ENCODE measurements at places on chromosomes 5 and 9.

DNA sequence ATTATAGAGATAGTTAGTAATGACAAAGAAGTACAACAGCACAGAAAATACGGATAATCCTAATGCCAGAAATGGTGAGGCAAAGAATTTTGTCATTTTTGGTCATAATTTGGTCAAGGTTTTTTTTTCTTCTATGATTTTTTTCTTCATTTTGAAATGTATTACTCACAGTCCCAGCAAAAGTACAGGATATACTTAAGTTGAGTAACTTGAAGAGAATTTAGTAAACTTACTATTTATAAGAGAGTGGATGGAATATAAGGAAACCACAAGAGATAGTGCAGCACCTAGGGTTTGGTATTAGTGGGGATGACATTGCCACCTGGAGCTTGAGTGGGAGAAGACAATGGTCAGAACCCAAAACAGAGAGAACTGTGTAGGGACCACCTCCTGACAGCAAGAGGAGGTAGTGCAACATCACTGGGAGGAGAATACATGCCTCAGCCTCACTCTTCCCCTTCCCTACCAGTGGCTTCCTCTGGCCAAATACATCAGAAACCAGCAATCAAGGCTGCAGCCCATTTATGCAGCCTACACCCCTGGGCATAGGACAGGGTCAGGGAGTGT is 434.5 kb upstream of the TRPC7 start:
- no peak for DNase-seq
- H3K36me3 ChIP-seq: no peaks in the 10 kb centered on the region
- H3K4me1 ChIP-seq: no peaks in the 10 kb centered on the region
- H3K4me3 ChIP-seq: no peak overlapping the region
- no peak overlapping the region for H3K27ac ChIP-seq

GRCh38 chr5:60403343-60404006 is 296.5 kb downstream of the DEPDC1B start:
- no peaks in the 10 kb centered on the region for H3K4me1 ChIP-seq
- no peak for DNase-seq
- no peaks in the 10 kb centered on the region for H3K27me3 ChIP-seq

DNA sequence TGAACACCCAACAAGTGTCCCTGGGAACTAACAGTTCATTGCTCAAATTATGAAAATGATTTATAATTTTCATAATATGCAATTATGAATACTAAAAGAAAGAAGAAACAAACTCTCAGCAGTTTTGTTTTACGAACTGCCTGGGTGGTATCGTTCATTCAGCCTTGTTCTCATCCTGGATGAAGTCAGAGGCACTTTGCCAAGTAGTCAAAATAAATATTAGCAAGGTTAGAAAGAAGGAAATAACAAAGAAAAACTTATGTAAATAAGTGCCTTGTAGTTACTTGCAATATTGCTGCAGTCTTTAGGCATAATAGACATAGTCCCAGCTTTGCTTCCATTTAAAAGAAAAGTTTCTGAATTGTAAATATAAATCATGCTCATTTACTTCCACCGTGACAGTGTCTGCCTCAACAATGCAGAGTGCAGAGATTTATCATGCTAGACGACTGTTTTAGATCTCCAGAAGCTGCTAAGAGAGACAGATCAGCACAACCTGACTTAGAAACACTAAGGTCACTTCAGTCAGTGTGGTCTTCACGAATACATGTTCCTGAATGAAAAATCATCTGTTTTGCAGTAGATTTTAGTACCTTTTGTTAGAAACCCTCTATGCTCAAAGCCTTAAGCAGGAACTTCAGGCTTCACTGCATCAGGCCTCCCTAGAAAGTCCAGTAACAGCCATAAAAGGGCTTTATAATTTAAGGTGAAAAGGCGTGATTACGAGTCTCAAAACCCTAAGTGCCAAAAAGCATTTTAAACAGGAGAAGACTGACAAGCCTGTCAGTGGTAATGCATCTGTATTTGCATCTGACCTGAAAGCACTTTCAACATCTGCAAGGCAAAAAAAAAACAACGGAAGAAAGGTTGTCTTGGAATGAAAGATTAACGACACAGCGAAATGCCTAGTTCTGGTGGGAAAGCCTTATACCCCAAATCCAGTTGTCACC is 92.1 kb downstream of the TMEM167A start:
- no peak overlapping the region for H3K4me3 ChIP-seq
- H3K27me3 ChIP-seq: no peaks in the 10 kb centered on the region
- no peak for DNase-seq
- H3K36me3 ChIP-seq: no peaks in the 10 kb centered on the region

DNA sequence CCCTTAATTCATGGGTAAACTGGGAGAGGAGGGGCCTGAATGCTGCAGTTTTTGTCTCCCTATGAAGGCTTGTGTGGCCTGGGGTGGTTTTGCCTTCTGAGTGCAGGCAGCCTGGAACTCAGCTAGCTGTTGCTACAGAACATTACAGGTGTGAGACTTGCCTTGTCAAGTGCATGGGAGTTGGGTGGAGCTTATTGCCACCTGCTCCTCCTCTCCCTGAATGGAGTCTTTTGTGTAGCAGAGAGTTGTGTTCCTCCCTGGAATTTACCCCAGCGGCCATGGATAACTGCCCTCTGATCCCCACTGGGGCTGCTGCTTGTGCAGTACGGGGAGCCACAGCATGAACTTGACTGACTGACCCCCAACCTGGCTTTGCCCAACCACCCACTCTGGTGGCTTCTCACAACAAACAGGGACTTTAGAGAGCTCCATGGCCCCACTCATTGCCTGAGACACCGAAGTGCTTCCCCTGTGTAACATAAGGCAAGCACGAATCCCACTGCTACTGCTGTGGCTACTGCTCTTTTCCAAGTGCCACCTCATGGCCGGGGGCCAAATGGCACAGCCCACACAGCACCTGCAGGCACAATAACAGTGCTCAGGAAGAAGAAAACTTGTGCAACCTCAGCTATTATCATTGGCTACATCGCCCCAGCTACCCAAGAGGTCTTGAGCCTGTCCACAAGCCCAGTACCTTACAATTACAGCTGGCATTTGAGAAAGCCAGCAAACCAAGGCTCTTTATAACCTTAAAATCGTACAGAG is 942.9 kb downstream of the CDH18 start:
- no peak overlapping the region for H3K27ac ChIP-seq
- H3K4me1 ChIP-seq: no peaks in the 10 kb centered on the region
- H3K36me3 ChIP-seq: no peaks in the 10 kb centered on the region
- no peaks in the 10 kb centered on the region for H3K27me3 ChIP-seq

GRCh38 chr5:1063661-1064382 is 48.0 kb downstream of the SLC12A7 start:
- no peaks in the 10 kb centered on the region for H3K36me3 ChIP-seq
- no peak for DNase-seq
- no peaks in the 10 kb centered on the region for H3K4me1 ChIP-seq
- H3K27me3 ChIP-seq: no peaks in the 10 kb centered on the region

DNA sequence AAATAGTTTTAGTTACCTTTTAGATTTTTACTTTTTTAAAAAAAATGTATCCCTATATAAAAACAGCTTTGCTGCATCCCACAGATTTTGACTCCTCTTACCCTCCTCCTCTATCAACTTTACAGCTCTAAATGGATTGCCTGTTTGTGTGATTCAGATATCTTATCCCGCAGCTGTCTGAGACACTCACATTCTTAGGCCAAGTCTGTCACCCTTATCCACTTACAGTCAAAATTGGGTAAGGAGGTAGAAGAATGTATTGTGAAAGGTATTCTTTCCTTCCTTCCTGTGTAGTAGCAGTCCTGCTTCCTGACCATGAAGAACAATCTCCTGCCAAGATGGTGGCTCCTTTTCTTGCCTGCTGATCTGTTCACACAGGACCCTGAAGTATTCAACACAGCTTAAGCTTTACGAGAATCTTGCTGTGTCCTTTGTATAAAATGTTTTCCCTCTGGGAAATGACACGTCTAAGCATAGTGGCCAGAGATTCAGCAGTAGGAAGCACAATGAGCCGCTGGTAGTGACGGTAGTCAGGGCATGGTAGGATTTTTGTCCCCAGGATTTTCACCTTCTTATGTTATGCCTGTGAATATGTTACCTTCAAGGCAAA is 67.7 kb upstream of the ST8SIA4 start:
- H3K4me3 ChIP-seq: no peak overlapping the region
- H3K4me1 ChIP-seq: no peaks in the 10 kb centered on the region
- no peaks in the 10 kb centered on the region for H3K27me3 ChIP-seq
- H3K27ac ChIP-seq: no peak overlapping the region

DNA sequence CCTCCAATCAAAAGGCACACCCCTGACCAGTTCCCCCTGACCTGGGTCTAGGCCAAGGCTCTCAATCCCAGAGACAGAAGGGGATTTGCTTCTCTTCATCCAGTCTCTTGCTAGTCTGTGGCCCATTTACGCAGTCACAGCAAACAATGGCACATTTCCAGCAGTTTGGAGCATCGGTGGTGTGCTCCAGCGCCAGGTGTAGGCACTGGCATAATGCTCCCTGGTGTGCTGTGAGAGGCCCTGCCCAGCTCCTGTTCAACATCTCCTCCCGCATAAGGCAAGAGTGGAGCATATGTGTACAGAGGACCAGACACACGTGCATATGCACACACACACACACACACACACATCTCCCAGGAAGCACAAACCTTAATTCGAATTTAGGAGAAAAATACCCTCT is 79.5 kb upstream of the ERCC6L2 start:
- no peak for DNase-seq
- no peak overlapping the region for H3K27ac ChIP-seq
- H3K36me3 ChIP-seq: no peaks in the 10 kb centered on the region
- H3K4me3 ChIP-seq: no peak overlapping the region
- no peaks in the 10 kb centered on the region for H3K4me1 ChIP-seq

- DNase-seq: no peak
- no peak overlapping the region for H3K4me3 ChIP-seq
- H3K4me1 ChIP-seq: no peaks in the 10 kb centered on the region
- no peak overlapping the region for H3K27ac ChIP-seq
- no peaks in the 10 kb centered on the region for H3K36me3 ChIP-seq
Observed at GRCh38 chr5:74616236-74617146, 24.0 kb downstream of the ENC1 start.

DNA sequence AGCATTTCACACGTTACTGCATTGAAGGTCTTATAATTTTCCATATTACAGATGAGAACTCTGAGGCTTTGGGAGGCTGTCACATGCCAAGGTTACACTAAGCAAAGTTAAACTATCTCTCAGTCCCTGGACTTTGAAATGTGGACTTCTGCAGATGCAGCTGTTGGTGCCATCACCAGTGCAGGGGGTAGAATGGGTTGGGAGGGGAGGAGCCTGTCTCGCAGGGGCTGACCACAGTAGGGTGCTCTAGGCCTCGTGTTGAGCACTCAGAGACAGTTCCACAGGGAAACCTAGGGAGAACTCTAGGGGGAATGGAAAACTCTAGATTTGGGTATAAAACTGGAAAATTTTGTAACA is 220.9 kb downstream of the MAPKAP1 start:
- peaks cover 2% of the 10 kb centered on the region for H3K36me3 ChIP-seq
- no peak overlapping the region for H3K4me3 ChIP-seq
- H3K27me3 ChIP-seq: no peaks in the 10 kb centered on the region
- no peak overlapping the region for H3K27ac ChIP-seq
- no peaks in the 10 kb centered on the region for H3K4me1 ChIP-seq

DNA sequence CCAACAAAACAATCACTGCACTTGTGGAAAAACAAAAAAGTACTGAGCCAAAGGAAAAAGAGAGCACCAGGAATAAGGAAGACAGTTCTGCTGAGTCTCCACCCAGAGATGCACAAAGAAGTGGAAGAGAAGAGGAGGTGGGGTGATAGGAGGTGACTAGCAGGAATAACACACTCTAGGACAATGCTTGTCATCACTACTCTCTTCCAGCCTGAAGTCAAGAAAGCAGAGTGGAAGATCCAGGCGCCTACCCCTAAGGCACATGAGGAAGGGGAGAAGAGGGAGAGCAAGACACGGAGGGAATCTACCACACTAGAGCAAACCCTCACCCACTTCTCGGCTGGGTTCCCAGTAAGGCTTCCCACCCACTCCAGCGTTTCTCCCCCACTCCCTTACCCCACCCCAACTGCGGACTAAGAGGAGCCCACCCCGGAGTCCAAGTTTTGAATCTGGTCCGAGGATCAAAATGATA is 1.7 kb downstream of the SLIT3 start:
- no peak overlapping the region for H3K27ac ChIP-seq
- H3K4me1 ChIP-seq: no peaks in the 10 kb centered on the region

- no peak overlapping the region for H3K4me3 ChIP-seq
- no peak for DNase-seq
- H3K27me3 ChIP-seq: no peaks in the 10 kb centered on the region
Observed at GRCh38 chr9:133759146-133759900, 21.2 kb upstream of the SARDH start.

DNA sequence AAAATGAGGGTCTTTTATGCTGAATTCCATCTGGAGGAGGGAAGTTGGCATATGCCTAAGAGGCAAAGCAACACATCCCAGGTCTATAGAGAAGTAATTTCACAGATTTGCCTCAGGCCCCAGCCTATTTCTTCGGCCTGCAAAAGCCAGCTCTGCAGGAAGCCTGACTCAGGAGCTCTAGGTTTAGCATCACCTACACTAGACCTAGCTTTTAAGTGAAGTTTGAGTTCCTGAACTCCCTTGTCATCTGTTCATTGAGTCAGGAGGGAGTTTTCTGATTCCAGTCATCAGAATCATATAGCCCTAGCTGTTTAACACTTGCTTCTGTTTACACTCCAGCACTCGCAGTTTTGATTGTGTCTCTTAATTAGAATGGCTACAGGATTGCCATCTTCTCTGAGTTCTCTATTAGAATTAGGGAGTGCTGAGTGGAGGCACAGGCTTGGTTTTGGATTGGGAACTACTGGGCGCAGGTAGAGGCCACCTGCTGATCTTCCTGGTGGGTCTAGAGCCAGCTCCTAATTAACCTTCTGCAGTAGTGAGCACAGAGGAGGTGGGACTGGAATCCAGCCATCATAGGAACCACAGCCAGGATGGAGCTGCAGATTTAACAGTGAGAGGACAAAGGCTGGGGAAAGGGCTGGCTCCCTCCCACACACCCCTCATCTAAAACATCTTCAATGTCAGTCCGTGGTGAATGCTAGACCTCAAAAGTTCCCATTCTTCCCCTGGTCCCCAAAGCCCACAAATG is 179.5 kb downstream of the TRIO start:
- no peaks in the 10 kb centered on the region for H3K4me1 ChIP-seq
- peaks cover 7% of the 10 kb centered on the region for H3K36me3 ChIP-seq
- no peak overlapping the region for H3K4me3 ChIP-seq
- no peaks in the 10 kb centered on the region for H3K27me3 ChIP-seq
- no peak for DNase-seq

GRCh38 chr9:116927726-116928125 is 240.6 kb downstream of the TRIM32 start:
- no peaks in the 10 kb centered on the region for H3K4me1 ChIP-seq
- H3K27me3 ChIP-seq: no peaks in the 10 kb centered on the region
- H3K27ac ChIP-seq: no peak overlapping the region
- no peak overlapping the region for H3K4me3 ChIP-seq

- DNase-seq: no peak
- no peak overlapping the region for H3K27ac ChIP-seq
- no peaks in the 10 kb centered on the region for H3K27me3 ChIP-seq
Observed at GRCh38 chr5:83363111-83363885, 108.2 kb upstream of the VCAN start.

- H3K4me3 ChIP-seq: no peak overlapping the region
- DNase-seq: no peak
- H3K36me3 ChIP-seq: peaks cover 50% of the 10 kb centered on the region
Observed at GRCh38 chr5:172098046-172098445, 90.0 kb downstream of the STK10 start.

- H3K4me1 ChIP-seq: no peaks in the 10 kb centered on the region
- no peak overlapping the region for H3K27ac ChIP-seq
- H3K4me3 ChIP-seq: no peak overlapping the region
- H3K27me3 ChIP-seq: no peaks in the 10 kb centered on the region
Observed at GRCh38 chr5:174421408-174421805, 303.0 kb upstream of the MSX2 start.

GRCh38 chr5:135120951-135121350 is 86.9 kb upstream of the PITX1 start:
- H3K27me3 ChIP-seq: peaks cover 3% of the 10 kb centered on the region
- H3K4me3 ChIP-seq: no peak overlapping the region
- no peaks in the 10 kb centered on the region for H3K36me3 ChIP-seq
- H3K4me1 ChIP-seq: no peaks in the 10 kb centered on the region

Data from GM12878 (cell line).